ENCODE measurements at places on chromosomes 16 and 17.

GRCh38 chr16:57045694-57046381 lies 46.5 kb upstream of the CPNE2 start:
- no peak for DNase-seq

GRCh38 chr16:10332241-10332640 lies 53.6 kb upstream of the ATF7IP2 start:
- DNase-seq = no peak

DNA sequence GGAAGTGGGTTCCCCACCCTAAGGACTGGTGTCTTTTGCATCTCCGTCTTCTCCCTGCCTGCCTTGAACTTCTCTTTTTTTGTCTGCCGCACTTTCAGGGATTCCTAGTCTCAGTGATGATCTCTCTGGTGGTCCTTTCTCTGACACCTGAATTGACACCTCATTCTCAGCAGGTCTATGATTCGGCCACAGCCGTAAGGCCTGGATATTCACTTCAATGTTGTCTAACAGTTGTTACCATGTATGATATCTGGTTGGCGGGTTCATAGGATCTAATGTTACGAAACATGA lies 25.1 kb upstream of the SLC47A1 start:
- no peak for DNase-seq

DNA sequence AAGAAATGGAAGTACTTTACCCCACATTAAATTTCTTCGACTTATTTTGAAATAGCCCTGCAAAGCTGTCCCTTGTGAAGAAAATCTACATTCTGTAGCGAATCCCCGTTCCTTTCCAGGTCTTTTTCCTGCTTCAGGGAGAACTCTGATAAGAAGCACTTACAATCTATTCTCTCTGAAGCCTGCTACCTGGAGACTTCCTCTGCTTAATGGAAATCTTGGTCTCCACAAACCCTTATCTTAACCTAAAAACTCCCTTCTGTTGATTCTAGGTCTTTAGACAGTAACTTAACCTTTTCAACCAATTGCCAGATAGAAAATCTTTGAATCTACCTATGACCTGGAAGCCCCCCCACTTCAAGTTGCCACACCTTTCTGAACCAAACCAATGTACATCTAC lies 1.6 kb upstream of the CYBC1 start:
- DNase-seq = no peak

DNA sequence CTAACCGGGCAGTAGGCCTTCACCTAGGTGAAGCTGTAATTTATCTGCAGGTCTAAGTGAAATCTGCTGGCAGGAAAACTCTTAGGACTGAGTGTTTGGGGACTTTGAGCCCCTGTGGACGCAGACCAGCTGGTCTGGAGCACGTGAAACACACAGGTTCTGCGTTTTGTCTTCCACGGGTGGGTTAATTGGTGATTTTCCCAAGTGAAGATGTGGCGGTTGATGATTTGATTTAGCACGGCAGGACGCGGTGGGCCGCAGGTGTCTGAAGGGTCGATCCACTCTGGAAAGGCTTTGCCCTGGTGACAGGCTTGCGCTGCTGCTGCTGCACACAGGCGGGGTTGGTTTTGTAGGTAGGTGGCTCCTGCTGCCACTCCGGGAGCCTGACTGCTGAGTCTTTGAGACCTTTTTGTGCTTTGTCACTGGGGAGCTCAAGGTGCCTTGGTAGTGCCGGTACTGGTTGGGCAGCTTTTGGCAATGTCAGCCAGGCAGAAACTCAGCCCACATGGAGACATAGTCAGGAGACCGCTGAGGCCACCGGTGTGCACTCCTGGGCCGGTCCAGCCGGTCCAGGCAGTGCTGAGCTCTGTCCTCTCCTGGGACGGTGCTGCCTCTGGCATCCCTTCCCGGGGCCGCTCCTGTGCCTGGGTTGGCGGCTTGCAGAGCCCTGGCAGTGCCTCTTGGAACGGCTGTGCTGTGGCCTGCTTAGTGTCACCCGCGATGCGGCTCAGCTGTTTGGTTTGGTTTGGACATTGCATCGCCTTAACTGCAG lies 2.3 kb downstream of the BAIAP2 start:
- DNase-seq = no peak

DNA sequence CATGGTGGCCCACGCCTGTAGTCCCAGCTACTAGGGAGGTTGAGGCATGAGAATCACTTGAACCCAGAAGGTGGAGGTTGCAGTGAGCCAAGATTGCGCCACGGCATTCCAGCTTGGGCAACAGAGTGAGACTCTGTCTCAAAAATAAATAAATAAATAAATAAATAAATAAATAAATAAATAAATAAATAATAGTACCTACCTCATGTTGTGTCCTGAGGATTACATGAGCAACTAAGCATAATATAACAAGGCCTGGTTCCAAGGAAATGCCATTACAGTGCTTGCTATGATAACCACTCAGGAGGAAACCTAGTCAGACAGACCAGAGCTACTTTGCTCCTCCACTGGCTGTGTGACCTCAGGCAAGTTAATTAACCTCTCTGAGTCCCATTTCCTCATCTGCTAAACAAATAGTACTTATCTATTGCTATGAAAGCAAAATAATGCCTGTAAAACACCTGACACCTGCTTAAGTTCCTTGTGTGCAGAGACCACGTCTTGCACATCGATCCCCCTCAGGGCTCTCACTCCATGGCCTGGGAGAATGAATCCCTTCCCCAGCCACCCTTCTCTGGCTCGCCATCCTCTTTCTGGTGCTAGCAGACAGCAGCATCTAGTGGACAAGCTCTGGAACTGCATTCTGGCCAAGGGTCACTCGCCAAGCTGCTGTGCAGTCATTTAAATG lies 7.5 kb downstream of the EPOP start:
- DNase-seq = no peak

- DNase-seq = no peak
These were observed 96.6 kb downstream of the HIC1 start for GRCh38 chr17:2151358-2152033.

GRCh38 chr17:700504-701094 lies 14.0 kb downstream of the VPS53 start:
- no peak for DNase-seq

DNA sequence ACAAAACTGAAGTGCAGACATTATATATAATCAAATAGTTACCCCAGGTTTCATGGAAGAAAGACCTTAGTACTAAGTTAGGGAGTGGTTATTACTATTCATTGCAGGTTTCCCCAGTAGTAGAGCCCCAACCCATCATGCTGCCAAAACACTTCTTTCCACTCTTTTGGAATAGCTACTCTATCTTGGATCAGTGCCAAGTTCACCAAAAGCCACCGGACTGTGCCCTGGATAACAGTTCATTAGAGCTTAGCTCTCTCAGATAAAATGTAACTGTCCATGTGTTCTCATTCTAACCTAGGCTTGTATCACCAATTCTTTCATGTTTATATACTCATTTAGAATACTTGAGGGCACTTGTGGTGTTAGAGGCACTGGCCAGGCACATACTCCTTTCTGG lies 540.1 kb upstream of the C16orf82 start:
- DNase-seq = no peak

DNA sequence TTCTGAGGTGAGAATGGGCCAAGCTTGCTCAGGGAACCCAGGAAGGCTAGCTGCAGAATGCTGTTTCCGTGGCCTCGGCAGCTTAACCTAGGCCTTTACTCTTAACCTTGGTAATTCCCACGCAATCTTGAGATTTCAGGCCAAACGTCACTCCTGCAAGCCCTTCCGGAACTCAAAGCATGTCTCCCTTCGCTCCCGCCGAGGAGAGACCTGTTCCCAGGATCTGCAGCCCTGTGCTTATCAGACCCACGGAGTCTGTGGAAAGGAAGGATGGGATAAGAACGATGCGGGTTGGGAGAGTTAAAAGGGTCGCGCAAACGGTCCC lies 524 bp upstream of the ZFP3 start:
- DNase-seq = no peak

- DNase-seq = no peak
These were observed 208.0 kb downstream of the MSI2 start for GRCh38 chr17:57464191-57464864.
